ENCODE measurements at places on chromosomes 1 and 21. TPM values are rescaled to one million over a fixed set of nuclear protein-coding genes. Genes with fewer than 3 reads are reported as not detected.

- DNase-seq: peak; percentile 95
Measured at GRCh38 chr1:156499842-156500542, 583 bp downstream of the MEF2D start.

- no peak for DNase-seq
Measured at GRCh38 chr1:198056255-198056654, 100.5 kb upstream of the NEK7 start.

DNA sequence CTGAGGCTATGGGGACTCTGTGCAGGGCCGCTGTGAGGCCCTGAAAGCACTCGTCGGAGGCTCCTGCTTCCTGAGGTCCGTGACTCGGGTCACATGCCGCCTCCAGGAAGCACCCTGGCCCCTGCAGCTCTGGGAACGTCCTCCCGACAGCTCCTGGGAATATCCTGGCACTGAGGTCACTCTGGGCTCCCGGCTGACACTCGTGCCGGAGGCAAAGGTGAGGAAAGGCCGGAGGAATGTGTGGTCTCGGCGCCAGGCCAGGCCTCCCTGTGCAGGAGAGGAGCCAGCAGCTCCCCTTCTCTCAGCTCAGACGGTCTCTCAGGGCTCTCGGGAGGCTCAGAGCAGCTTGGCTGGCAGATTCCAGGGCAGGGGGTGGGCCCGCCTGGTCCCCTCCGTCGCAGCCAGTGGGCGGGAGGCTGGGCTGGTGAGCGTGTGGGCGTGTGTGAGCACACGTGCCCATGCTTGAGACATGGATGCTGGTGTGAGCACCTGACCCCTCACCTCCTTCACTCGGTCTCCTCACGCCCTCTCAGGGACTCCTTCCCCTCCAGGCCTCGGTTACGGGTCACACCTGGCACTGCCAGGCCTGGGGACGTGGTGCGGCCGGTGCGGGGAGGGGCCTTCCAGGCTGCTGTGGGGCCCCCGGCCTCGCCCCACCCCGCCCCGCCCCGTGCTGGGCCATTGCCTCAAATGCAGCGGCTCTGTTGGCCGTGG, 5.5 kb upstream of the RNF223 start:
- DNase-seq: peak; percentile 70

IQCC gene
- total RNA-seq: 2.5 TPM
